Caco-2 (cell line): ENCODE measurements at places on chromosomes 7 and 10. TPM values are rescaled to one million over a fixed set of nuclear protein-coding genes. Genes with fewer than 3 reads are reported as not detected.

SLC18A3 gene
- total RNA-seq, result not detected in 2 replicates

DNA sequence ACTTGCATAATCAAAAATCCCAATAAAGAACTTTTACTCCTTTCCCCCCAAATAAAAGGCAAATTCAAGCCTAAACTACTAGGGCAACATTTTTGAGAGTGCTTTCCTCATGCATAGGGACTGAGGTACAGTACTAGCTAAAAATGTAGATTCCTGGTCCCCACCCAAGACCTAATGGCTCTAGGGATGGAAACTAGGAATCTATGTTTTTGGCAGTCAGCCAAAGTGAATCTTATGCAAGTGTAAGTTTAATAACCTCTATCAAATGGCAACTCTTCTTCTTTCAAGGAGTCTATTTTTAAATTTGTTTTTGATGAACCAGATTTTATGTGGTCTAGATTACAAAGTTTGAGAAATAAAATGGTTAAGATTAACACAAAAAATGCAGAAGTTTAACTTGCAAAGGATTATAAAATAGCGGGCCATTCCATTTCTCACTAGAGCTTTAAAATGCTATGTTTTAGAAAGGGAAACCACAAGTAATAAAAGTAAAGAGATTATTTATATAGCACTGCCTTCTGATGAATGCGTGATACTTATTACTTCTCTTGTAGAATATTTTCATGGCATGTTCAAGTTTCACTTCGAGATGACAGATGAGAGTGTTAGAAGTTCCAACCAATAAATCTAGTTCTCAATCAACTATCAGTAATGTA lies 70.4 kb upstream of the MDFIC start:
- DNase-seq, result no peak

- no peak for DNase-seq
These were observed 331.0 kb upstream of the NRP1 start for GRCh38 chr10:33665501-33665900.

PHKG1 gene
- total RNA-seq, result 1.1 and 1.6 TPM in 2 replicates

- peak; percentile 79 for DNase-seq
These were observed 41.5 kb downstream of the PITRM1 start for GRCh38 chr10:3131098-3131497.

CRYGN gene
- not detected in 2 replicates for total RNA-seq

SFTPA1 gene
- not detected in 2 replicates for total RNA-seq

GRCh38 chr10:30559180-30559579 lies 70.4 kb downstream of the LYZL2 start:
- DNase-seq, result no peak

GRCh38 chr10:42177077-42177792 lies 461.1 kb downstream of the ZNF33B start:
- DNase-seq, result no peak

DTX2 gene
- total RNA-seq, result 45.2 and 54.7 TPM in 2 replicates

- DNase-seq, result no peak
These were observed 183.4 kb downstream of the ADARB2 start for GRCh38 chr10:1553951-1554350.

LEP gene
- total RNA-seq, result not detected in 2 replicates

GRCh38 chr7:34949361-34949760 lies 87.9 kb downstream of the DPY19L1 start:
- DNase-seq, result no peak
